ENCODE measurements at places on chromosomes 2 and 18.

- peak; percentile 60 for DNase-seq
Observed at GRCh38 chr2:110104025-110104771, 11.4 kb downstream of the MALL start.

DNA sequence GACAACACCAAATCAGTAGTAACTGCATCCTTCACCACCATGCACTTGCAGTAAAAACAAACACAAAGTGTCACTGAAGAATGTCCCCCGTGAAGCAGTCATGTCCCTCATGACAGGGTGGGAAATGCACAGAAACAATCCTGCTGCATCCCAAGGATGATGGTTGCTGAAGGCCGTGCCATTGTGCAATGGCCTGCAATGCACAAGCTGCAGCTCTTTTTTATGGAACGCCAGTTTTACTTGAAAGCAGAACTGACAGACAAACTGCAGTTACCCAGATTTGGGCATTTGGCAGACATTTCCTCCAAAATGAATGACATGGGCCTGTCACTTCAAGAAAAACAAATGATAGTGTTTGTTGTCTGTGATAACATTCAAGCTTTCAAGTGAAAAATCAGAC, 2.4 kb upstream of the CHST10 start:
- no peak for DNase-seq

DNA sequence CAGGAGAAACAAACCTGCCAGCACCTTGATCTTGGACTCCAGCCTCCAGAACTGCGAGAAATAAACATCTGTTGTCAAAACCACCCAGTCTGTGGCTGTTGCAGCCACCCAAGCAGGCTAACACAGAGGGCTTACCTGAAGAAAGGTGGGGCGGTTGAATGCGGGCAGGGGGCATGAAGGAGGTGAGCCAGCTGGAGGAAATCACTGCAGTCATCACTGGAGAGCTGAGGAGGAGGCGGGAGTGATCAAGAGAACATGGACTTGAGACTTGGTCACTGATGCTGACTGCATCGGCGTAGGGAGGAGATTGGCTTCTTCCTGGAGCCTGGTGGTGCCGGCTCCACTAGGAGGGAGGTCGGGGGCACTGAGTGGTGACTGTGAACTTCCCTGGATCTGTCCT, 14.6 kb upstream of the ARMC9 start:
- DNase-seq, result no peak

DNA sequence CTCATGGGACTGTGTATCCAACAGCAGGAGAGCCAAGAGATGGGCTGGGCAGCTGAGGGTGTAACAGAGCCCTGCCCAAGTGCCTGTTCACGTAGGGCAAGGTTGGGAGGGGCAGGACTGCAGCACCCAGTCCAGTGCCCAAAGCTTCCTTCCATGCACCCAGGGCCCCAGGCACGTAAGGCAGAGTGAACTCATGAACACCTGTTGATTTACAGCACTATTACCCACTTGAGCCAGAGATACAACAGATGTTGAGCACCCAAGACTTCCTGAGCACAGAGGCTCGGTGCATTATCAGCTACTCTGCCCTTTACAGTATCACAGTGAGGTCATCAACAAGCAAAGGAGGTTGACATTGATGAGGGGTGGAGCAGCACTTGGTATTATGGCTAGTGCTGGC, 50.2 kb upstream of the FHL2 start:
- no peak for DNase-seq

GRCh38 chr2:23359631-23360567, 25.1 kb upstream of the KLHL29 start:
- DNase-seq, result no peak

DNA sequence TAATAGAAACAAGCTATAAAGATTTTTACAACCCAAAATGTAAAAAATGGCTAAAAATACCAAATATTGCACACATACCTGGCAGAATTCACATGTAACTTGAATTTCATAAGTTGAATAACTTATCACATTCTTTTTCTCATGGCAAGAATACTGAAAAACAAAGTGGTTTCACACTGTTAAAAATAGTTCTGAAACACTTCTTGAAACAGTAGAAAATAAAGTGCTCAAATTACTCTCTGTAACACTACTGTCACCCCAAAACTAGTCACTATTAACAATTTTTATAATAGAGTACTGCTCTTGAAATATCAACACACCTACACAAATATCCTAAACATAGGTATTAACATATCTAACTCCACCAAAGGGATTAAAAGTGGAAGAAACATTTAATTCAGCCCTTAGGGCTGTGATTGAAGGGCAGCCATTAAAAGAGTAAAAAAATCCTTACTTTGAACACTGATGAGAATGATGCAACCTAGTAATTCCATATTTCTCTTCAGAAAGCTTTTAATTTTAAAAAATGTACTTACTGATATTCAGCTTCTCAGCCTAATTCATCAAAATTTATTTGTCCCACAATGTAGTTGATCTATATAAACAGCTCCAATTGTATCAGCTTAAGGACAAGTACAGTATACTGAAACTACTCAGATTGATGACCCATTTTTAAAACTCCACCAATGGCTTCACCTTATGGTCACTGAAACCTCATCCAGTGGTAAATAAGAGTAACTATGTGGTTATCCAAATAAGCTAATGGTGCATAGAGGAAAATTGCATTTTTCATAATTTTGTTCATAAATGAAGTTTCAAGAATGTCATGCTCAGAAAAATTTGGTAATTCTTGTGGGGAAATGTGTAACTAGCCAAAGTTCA, 31.4 kb downstream of the ATF2 start:
- DNase-seq, result no peak

DNA sequence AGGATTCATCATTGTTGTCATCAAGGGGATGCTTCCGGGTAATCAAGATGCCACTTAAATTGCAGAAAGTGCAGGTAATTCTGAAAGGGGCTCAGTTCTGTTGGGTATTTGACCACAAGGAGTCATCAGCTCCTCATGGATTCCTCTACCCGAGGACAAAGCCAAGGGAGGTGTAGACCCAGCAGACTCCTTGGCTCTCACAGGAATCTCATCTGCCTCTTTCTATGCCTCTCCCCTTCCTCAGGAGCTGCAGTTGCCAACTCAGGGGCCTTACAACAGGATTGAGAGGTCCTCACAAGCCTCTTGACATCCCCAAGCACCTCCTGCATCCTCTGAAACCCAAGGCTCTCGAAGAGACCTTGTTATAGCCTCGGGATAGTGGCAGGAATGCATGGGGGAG, 44.0 kb downstream of the ITGB6 start:
- DNase-seq, result no peak

GRCh38 chr18:49094136-49094535, 143.4 kb upstream of the SMAD7 start:
- peak; percentile 40 for DNase-seq

- no peak for DNase-seq
Observed at GRCh38 chr2:160694221-160694620, 200.6 kb upstream of the RBMS1 start.

- DNase-seq, result no peak
Observed at GRCh38 chr18:50911006-50911405, 32.1 kb downstream of the ME2 start.

- no peak for DNase-seq
Observed at GRCh38 chr18:56598422-56598821, 40.0 kb downstream of the TXNL1 start.

GRCh38 chr2:167504695-167505094, 616.4 kb downstream of the XIRP2 start:
- no peak for DNase-seq

GRCh38 chr18:6273423-6273822, 141.3 kb downstream of the L3MBTL4 start:
- no peak for DNase-seq

DNA sequence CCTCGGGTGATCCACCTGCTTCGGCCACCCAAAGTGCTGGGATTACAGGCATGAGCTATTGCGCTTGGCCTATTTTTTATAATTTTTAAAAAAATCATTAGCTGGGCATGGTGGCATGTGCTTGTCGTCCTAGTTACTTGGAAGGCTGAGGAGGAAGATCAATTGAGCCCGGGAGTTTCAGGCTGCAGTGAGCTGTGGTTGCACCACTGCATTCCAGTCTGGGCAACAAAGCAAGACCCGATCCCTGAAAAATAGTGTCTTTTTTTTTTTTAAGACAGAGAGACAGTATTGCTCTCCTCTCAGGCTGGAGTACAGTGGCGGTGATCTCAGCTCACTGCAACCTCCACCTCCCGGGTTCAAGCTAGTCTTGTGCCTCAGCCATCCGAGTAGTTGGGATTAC, 4.8 kb downstream of the SSB start:
- DNase-seq, result no peak

DNA sequence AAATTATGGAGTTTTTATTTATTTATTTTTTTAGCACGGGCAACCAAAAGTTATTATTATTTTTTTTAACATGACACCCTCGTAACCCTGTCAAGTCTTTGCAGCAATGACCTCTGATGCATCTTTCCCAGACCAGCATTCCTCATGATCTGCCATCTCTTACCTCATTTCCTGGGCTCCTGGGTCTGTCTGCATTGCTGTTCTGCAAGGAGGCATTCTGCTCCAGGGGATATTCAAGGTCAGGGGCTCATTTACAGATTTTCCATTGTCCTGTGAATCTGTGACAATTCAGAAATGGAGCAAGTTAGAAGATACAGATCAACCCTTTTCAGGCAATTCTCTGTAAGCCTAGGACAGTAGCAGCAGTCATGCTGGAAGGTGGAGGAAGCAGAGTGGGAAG, 43.0 kb downstream of the NGEF start:
- no peak for DNase-seq

DNA sequence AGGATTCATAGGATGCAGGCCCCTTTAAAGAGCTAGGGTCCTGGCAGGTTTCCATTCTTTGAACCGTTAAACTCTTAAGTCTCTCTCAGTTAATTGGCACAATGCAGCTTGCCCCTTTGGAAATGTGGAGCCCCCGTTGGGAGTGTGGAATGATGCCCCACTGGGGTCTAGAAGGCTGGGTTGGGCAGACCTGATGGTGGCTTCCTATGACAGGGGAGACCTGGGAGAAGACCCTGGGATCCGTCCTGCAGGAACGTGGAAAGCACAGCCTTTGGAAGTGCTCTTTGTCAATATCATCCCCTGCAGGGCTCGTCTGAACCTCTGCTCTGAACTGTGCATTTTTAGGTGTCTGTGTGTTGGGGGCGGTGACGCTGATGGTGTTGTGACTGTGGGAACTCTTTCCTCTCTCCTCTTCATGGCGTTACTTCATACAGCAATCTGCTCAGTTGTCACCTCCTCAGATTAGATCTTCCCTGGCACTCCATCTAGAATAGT, 190.6 kb downstream of the MYCN start:
- no peak for DNase-seq

DNA sequence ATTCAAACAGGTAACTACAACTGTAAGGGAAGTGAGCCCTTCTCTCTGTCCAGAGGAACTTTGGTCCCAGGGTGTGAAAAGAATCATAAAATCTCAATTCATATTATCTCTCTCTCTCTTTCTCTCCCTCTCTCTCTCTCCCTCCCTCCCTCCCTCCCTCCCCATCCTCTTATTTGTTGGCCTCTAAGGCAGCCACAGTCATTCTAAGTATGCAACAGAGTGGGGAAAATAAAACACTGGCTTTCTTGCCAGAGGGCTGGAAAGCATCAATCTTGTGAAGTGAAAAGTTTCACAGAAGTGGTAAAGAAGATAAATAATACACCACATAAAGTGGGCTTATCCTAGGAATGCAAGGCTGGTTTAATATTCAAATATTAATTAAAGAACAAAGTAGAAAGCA, 95.6 kb upstream of the KCNH7 start:
- no peak for DNase-seq

- DNase-seq, result no peak
Observed at GRCh38 chr18:69265656-69266055, 135.0 kb upstream of the DOK6 start.

GRCh38 chr2:191050640-191050987, 36.6 kb upstream of the STAT1 start:
- DNase-seq, result no peak

DNA sequence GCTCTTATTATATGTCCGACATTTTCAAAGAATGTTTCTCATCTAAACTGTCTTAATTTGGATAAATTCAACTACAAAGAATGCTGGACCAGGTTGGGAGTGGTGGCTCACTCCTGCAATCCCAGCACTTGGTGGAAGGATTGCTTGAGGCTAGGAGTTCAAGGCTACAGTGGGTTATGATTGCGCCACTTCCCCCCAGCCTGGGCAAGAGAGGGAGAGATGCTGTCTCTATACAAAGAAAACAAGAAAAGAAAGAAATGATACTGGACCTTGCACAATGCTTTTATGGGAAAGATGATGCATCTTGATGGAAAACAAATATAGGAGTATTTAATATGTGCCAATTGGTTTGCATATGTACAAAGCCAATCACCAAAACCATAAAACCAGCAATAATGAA, 296.7 kb downstream of the LPIN1 start:
- no peak for DNase-seq

GRCh38 chr2:67600946-67601345, 203.8 kb downstream of the ETAA1 start:
- DNase-seq, result no peak

GRCh38 chr2:28638102-28638501, 113.5 kb upstream of the PPP1CB start:
- no peak for DNase-seq

- no peak for DNase-seq
Observed at GRCh38 chr2:186379052-186379451, 107.0 kb upstream of the ZC3H15 start.

- DNase-seq, result no peak
Observed at GRCh38 chr2:104854498-104855220, 744 bp downstream of the POU3F3 start.

DNA sequence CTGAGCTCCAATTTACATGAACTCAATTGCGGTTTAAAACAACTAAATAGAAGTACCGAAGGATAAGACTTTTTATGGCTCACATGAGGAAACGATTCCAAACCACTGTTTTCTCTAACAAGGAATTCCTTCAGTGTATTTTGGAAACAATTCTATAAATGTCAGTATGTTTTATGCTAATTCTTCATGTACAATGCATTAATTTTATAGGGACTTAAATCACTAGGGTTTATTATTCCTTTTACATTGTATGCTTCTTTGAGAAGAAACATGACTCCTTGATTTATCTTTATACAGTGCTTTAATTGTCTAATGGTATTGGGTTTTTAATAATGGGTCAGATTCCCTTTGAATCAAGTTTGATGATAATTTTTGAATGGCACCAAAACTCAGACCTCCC, 566.8 kb downstream of the EPHA4 start:
- no peak for DNase-seq

GRCh38 chr2:227325839-227326195, 766 bp downstream of the MFF start:
- DNase-seq, result peak; percentile 18

DNA sequence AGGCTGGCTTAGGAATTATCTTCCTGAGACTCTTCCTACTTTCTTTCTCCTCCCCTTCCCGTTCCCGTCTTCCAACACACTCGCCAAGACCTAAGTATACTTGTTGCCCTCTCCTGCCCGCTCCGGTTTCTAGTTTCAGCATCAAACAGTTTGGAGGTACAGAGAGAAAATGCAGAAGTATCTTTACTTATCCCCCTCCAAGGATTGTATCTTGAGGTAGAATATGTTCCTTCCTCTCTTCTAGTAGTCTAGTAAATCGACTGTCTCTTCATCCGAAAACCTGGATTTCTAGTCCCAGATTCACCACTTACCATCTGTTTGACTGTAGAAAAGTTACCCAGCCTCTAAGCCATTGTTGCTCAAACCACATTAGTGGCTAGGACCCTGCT, 755 bp downstream of the EIF4E2 start:
- no peak for DNase-seq

Data from astrocyte of the cerebellum (primary cell).